ENCODE measurements at places on chromosomes 3 and 15.

DNA sequence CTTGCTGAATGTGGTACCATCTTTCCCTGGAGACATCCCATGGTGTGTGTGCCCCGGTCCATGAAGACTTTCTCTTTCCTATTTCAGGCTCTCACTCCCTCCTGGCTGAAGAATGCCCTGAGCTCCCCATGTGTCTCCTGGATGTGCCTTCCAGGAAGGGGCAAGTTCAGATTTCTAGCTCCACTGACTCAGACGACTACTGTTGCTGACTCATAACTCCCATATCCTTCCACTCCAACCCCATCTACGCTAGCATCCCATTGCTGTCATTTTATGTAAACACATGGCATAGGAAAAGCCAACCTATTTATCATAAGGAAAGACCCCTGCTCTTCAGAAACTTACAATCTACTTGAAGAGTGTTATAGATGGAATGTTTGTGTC, 95.0 kb downstream of the ADCY5 start:
- DNase-seq = no peak

DNA sequence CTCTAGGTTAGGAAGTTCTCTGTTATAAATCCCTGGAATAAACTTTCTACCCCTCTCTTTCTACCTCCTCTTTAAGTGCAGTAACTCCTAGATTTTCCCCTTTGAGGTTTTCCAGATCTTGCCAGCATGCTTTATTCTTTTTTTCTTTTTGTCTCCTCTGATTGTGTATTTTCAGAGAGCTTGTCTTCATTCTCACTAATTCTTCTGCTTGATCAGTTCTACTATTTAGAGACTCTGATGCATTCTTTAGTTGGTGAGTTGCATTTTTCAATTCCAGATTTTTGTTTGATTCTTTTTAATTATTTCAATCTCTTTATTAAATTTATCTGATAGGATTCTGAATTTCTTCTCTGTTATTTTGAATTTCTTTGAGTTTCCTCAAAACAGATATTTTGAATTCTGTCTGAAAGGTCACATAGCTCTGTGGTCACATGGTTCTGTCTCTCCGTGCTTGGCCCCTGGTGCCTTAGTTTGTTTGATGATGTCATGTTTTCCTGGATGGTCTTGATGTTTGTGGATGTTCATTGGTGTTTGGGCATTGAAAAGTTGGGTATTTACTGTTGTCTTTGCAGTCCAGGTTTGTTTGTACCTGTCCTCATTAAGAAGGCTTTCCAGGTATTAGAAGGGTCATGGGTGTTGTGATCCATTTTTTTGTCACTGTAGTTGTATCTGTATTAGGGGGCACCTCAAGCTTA, 89.2 kb downstream of the BBX start:
- DNase-seq = no peak

DNA sequence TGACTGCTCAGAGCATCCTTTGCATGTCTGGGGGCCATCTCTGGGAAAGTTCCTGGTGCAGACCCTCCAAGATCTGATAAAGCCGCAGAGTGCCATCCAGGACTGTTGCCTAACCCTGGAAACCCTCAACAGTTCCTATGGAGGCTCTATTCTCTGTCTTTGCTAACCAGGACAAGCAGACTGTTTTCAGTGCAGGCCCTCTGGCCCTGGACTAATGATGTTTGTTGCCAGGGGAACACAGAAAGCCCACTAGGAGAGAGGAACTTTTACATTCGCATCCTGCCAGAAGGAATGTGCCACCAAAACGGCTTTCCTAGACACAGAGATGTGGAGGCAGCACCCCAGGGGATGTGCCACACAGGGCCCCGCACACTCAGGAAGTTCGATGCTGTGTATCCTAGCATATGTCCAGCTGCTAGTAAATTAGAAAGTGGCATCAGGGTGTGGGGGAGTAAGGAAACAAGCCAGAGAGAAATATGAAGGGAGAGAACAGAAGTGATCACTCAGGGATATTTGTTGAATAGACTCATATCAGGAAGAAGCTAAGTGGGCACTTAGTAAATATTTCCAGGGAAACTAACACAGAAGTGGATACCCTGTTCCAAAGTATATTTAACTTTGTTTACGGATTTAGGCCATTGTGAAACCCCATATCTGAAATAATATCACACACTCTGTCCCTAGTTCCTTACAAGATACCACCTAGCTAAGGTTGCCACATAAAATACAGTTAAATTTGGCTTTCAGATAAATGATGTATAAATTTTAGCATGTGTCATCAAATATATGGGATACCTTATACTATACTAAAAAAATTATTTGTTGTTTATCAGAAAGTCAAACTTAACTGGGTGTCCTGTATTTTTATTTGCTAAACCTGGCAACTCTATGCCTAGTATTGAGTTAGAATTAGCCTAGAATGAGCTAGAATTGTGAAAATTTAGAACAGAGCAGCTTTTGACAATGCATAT, 29.9 kb upstream of the TMOD3 start:
- DNase-seq = no peak

DNA sequence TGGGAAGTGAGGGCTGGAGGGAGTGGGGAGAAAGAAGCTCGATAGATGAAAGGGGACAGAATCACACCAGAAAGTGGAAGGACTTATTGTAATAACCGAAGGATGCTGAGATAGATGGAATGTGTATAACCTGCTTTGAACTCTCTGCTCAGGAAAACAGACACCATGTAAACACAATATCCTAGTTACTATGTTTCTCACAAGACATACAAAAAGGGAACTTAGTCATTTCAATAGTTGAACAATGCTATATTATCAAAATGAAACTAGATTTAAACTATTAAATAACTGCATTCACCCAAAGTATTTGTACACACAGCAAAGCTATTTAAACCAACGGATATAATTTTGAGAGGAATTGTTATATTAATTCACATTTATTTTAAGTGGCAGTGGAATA, 108.3 kb upstream of the GADL1 start:
- DNase-seq = no peak

DNA sequence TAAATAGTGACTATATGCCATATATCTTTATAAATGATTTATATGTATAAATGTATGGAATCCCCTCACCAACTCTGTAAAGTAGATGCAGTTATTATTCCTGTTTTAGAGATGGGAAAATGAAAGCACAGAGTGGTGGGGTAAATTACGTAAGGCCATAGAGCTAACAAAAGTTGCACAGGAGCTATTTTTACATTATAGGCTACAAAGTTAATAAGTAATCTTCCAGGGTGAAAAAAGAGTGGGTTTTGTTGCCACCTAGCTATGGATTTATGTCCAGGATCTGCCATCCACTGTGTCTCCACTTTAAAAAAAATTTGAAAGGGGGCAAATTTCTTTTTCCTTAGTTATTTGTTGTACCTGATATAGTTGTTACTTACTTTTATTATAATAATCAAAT, 235.7 kb downstream of the MCTP2 start:
- DNase-seq = no peak

GRCh38 chr3:192399767-192400166, 327.6 kb downstream of the FGF12 start:
- no peak for DNase-seq

- DNase-seq = no peak
These were observed 51.2 kb downstream of the BCHE start for GRCh38 chr3:165786013-165786412.

- DNase-seq = no peak
These were observed 67.1 kb downstream of the ATP8B4 start for GRCh38 chr15:50051811-50052419.

DNA sequence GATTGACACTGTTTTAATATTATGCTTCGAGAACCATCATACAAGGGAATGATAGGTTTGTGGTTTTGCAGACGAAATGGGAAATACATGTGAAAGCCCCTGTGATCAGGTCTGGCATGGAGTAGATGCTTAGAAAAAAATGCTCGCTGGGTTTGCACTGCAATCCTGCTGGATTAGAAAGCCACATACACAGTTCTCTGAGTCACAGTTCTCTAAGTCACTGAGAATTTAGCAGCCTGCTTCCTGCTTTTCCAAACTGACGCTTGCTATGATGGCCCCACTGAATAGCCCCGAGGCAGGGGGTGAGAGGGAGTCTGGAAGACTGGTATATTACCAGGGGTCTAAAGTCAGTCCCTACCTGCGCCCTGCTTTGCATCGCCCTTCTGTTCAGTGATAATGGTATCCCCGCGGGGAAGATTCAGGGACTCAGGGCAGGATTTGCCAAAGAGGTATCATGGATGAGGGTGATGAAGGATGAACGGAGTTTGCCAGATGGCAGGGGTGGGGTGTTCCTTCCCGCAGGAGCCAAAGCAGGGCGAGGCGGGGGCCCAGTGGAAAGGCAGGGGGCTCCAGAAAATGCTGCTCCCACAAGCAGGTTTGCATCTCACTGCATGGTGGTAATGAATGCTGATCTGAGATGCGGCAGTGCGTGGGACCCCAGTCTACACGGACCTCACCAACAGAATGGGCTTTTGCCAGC, 82.3 kb downstream of the IQSEC1 start:
- no peak for DNase-seq

- DNase-seq = no peak
These were observed 4.6 kb upstream of the HLTF start for GRCh38 chr3:149090907-149091306.

- no peak for DNase-seq
These were observed 369.4 kb upstream of the SLCO3A1 start for GRCh38 chr15:91484141-91484540.

GRCh38 chr15:43093026-43093425, 12.8 kb downstream of the UBR1 start:
- DNase-seq = no peak

DNA sequence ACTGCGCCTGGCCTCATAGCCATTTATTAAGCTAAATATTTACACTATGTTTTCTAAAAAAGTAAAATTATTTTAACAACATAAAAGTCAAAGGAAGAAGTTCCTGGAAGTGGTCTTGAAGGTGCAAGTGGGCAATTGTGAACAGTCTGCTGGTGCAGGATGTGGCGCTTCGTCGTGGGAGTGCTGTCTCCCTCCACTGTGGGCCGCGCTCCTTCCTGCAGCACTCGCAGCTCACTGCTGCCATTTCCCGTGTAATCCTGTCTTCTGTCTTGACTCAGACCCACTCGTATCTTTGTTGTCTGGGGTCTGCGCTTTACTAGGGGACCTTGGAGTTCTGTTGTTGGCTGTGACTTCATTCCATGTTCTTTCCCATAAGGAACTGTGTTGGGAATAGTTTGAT, 56.3 kb downstream of the APBA2 start:
- DNase-seq = no peak

GRCh38 chr15:61476741-61477140, 247.6 kb upstream of the RORA start:
- DNase-seq = no peak

DNA sequence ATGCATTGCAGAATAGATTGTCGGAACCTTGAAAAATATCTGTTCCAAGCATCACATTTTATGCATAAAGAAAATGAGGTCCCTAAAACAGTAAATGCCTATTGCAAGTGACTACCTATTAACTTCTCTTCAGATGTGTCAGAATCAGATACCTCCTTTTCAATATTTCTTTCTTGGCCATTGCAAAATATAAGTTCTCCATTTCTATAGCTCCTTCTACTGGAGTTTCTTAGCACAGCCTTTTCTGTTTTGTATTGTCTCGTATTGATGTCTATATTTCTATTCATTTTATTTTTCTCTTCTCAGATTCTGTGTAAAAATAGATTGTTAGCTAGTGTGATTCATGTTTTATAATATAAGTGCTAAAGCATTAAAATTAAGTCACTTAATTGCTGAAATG, 63.4 kb downstream of the PPARG start:
- DNase-seq = no peak

DNA sequence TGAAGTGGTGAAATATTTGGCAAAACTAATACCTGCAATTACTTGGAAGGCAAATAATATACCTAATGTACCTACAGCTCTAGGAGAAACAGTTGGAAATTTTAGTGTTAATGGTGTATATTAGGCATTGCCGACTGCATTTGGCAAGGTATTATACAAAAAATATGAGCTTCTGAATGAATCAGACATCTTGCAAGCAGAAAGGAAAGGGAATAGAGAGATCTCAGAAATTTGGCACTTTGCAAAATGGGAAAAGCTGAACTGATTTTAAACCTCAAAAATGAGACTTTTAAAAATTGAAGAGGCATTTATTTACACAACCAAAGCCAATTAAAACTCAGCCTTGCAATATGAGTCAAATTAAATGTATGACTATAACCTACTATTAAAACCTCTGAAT, 40.2 kb upstream of the C15orf61 start:
- no peak for DNase-seq

DNA sequence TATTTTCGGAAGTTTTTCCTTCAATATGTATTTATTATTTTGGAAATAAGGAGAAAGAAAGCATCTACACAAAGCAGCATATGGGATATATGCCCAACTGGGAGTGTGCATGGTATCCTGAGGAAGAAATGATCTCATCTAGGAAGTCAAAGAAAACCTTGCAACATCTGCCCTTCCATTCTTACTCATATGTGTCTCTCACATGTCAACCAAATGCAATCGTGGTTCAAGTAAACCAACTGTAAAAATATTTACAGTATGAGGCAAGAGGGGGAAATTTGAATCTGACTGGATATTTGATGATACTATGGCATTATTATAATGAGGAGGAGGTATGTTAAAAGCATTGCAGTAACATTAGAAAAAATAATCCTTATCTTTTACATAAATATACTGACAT, 3.2 kb upstream of the SCG3 start:
- DNase-seq = no peak

DNA sequence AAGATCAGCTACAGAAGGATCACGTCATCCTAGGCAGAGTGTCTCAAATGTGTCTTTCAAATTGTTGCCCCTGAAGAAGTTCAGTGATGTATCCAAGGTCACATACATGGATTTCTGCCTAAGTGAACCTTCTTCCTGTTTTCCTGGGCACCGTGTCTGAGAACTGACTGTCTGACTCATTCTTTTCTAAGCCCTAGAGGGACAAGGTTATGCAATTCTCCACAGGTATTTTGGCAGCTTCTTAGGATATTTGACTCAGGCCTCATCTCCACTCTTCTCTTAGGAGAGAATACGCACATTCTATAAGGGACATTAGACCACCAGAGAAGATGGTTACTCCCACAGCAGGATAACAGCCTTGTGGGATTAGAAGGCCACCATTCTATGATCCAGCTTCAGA, 391.9 kb upstream of the THBS1 start:
- DNase-seq = no peak
